ENCODE measurements at places on chromosomes 11 and 22.

GRCh38 chr11:41522391-41522790 is 62.9 kb upstream of the LRRC4C start:
- DNase-seq, result no peak

- no peak for DNase-seq
Observed at GRCh38 chr11:88292171-88292843, 45.2 kb downstream of the CTSC start.

- DNase-seq, result no peak
Observed at GRCh38 chr11:134764367-134764766, 352.3 kb upstream of the B3GAT1 start.

DNA sequence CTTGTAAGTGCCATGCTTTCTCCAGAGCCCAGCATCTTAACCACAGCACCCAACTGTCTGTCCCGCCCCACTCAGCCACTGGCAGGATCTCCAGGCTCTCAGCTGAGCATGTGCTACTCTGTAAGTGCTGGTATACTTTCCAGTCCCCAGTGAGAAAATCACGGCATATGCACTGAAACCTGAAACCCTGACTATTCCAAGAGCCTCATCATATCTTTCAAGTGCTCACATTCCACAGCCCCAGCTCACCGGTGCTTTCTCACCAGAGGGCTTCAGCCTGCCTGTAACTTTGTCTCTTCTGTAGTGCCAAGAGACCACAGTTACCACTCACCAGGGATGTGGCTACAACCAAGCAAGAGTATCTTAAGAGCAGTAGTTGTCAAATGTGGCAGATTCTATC is 24.4 kb upstream of the PAMR1 start:
- no peak for DNase-seq

DNA sequence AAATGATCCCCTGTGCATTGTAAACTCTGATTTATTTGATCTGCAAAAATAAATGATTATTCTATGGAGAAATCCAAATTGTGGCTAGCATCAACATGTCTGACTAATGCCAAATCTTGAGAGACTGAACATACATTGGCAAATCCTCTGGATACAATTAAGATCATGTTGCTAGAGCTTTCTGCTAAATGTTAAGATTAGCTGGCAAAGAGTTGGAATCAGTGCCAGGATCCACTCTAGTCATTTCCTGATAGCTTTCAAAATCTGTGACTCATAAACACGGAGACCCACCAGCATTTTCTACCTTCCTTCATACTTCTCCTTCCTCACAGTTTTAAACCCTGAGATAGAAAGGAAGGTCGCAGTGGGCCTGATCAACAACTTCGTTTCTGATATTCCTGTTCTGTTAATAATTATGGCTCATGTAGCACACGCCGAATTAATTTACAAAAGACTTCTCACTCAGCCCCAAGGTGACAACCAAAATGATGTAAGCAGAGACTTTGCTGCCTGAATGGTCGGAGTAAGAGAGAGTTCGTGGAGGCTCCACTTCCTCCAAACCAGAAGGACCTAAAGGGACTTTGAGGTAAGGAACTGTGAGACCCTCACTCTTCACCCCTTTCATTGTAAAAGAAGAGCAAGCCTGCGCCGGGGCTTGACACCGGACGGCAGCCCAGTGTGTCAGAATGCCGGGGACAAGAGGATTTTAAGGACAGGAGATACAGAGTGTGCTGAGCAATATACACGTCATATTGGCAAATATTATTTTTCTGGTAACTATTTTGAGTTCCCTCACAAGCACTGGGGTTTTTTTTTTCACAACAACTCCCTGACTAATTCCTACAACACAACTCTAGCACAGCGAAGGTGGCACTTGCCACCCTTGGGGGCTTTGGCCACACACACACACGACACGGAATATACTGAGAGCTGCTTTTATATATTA is 42.0 kb downstream of the SERPINH1 start:
- DNase-seq, result no peak

GRCh38 chr11:74638869-74639268 is 46.5 kb downstream of the POLD3 start:
- DNase-seq, result no peak

DNA sequence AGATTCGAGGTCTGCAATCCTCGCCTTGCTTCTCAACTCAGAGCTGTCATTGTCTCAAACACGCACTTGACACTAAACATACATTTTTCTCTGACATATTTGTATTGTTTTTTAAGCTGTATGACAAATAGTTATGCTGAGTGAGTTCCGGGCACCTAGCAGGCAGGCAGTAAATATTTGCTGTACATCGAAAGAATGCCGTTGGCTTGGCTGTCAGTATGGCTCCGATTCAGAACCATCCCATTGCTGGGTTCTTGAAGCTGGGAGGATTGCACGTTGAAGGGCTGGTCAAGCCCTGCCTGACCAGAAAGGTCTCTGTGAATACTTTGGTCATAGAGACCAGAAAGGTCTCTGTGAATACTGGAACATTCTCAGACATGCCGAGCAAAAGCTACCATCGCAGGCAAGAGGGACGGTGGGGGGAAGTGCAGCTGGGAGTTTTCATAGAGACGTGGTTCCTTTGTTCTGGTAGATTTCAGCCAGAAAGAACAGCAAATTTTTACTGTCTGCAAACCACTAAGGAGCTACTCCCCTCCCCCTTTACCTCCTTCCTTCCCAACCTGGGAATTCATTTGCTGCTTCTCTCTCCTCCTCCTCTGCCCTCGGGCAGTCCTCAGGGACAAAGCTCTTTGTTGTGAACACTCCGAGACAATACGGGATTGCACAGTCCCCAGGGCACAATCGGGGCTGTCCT is 202.2 kb upstream of the SORL1-AS1 start:
- DNase-seq, result no peak

GRCh38 chr11:119584193-119585042 is 144.6 kb downstream of the NECTIN1 start:
- DNase-seq, result no peak
